ENCODE measurements at places on chromosomes 2 and 18.

DNA sequence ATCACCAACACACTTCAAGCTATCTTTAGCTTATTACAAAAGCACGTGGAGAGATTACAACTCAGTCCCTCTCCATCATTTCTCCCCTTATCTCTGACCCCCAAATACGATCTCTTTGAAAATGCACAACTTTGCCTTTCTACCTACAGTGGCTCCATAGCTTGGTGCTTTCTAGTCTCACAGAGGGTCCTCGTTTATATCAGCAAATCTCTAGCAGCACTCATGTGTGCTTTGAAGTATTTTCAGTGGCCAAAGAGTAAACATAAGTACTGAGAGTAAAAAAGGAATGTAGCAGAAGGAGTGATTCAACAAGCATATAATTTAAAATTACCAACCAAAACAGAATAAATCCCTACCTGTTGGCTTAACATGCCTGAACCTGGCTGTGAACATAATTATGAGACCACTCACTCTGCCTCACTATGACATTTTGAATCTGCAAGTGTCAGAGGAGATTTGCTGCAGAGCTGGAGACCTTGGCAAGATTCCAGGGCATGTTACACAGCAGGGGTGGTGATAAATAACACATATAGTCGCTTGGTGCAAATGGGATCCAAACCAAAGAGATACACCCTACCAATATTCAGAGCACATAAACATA lies 54.6 kb downstream of the LAMA3 start:
- no peak for DNase-seq

DNA sequence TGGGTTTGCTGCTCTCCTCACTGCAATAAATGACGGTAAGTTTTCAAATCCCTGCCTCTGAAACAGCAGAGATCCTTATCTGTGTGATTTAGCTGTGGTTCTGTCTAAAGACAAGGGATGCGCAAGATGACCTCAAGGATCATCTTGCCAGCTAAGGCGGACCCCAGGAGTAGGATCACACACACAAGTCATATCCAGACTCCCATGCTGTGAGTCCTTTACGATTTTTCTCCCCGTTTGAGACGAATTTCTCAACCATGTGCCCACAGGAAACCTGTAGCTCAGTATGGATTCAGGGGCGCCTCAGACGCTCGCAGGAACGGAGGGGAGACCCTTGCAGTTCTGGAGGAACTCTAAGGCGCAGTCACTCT lies 11.1 kb upstream of the DCTN1 start:
- no peak for DNase-seq

GRCh38 chr2:45736757-45737704 lies 85.6 kb downstream of the PRKCE start:
- DNase-seq = no peak

DNA sequence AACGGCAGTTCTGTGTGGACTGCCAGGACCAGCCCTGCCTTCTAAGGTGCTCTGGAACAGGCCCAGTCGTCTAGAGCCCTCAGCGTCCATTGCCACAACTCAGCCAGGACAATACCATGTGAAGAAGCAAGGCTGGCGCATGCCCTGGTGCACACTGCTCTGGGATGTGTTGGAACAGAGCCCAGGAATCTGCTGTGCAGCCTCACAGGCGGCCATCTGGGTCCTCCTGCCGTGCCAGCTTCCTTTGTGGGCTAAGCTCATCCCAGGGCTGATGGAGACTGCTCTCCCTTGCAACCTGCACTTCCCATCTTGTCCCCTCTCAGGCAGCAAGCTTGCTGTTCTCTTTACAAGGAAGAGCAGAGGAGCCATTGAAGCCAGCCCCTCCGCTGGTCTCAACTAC lies 246.4 kb upstream of the PXDN start:
- DNase-seq = no peak

DNA sequence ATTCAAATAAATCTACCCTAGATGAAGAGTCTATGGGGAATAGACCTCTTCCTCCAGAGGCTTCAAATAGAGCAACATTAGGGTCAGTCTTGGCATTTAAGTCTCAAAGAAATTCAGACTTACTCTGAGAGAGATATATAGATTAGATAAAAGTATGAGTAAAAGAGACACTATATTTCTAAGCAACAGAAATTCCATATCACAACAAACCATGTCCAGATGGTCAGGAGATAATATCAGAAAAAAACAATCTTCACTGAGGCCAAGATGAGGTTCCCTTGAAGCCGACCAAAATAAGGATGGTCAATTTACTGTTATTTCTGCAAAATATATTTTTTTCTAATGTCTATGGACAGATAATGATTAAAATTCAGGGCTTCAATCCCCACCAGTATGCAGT lies 89.1 kb upstream of the NOSTRIN start:
- DNase-seq = no peak

- DNase-seq = no peak
Observed at GRCh38 chr18:48729404-48729803, 190.6 kb downstream of the CTIF start.

GRCh38 chr2:36613801-36614200 lies 15.8 kb upstream of the FEZ2 start:
- DNase-seq = no peak

DNA sequence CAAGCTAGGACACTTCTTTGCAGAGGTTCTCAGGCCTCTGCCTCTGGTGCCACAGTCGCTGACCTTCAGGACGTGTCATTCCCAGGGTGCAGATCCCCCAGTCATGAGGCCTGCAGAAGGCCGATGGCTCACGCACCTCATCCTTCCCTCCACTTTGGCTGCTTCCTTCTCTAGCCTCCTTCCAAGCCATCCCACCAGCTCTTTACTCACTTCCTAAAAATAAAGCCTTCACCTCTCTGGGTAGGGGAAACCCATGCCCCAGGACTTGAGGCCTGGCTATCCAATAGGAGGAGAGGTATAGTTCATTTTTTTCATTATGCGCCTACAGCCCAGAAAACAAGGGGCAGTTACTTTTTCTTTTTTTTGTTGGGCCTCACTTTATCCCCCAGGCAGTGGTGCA lies 91.4 kb downstream of the B3GNT2 start:
- no peak for DNase-seq

DNA sequence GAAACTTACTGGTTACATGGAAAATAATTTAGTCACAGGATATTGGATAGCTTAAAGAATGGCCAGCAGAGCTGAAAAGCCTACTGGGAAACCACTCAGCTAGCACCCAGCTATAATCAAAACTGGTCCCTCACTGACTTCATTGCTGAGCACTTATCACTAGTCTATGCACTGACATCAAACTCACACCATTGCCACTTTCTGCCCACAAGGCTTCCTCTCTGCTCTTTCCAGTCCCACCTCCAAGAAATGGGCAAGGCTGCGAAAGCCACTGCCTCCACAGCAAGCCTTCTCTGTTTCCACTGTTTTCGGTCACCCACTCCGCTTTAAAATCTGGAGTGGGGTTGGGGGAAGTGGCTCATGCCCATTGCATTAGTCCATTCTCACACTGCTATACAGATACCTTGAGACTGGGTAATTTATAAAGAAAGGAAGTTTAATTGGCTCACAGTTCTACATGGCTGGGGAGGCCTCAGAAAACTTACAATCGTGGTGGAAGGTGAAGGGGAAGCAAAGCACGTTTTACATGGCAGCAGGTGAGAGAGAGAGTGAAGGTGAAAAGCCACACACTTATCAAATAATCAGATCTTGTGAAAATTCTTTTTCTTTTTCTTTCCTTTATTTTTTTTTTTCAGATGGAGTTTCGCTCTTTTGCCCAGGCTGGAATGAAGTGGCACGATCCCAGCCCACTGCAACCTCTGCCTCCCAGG lies 77.0 kb upstream of the CERS6 start:
- DNase-seq = peak; percentile 42

DNA sequence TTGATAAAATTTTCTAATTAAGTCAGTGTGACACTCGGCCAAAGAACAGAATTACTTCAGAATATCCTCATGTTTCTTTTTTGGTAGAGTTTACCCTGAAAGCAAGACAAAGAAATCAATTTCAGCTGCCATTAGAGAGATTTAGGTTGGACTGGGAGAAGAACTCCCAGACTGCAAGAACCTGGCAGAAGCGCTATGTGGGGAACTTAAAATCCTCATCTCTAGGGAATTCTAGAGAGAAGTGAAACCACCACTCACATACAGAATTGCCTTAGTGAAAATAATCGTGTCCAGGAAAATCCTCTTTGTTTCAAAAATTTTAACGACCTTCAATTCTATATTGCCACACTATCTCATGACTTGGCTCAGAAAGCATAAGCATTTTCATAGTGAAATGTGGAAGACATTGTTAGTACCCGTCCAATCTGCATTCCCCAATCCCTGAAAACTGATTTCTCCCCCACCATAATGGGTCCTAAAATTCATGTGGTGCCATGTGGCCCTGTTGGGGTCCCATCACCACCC lies 297.3 kb upstream of the MEIS1 start:
- DNase-seq = no peak

DNA sequence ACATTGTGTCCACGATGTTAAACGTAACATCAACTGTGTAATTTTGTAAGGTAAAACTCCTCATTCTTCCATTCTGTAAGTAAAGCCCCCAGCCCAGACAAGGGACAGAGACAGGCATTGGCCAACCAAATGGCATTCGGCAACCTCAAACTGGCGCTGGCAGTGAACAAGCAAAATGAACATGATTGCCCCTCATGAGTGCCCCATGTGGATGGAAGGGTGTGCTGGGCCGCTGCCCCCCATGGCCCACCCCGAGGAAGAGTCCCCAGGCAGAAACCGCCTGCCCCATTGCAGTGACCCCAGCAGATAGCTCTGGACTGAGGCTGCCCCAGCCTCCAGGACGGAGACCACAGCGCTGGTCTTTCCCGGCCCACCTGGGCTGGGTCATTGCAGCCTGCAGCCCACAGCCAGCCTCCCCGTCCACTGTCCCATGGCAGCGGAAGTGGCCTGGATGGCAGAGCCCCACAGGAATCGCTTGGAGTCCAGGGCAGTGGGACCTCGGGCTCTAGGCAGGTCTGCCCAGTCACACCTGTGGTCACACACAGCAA lies 220.2 kb downstream of the HDAC4 start:
- no peak for DNase-seq

DNA sequence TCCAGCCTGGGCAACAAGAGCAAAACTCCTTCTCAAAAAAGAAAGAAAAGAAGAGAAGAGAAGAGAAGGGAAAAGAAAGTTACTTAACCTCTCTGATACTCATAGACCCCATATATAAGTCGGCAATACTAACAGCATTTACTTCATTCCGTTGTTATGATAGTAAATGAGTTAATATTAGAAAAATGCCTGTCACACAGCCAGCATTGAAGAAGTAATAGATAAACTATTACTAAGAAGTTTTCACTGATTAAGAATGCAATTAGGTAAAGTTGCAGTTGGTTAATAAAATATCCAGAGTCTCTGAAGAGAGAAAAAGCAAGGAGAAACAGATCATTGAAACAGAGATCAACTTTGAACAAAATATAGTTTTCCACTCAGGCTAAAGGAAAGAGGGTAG lies 161.3 kb upstream of the UBE2E3 start:
- no peak for DNase-seq

GRCh38 chr2:85998071-85998991 lies 107.4 kb downstream of the POLR1A start:
- peak; percentile 3 for DNase-seq

DNA sequence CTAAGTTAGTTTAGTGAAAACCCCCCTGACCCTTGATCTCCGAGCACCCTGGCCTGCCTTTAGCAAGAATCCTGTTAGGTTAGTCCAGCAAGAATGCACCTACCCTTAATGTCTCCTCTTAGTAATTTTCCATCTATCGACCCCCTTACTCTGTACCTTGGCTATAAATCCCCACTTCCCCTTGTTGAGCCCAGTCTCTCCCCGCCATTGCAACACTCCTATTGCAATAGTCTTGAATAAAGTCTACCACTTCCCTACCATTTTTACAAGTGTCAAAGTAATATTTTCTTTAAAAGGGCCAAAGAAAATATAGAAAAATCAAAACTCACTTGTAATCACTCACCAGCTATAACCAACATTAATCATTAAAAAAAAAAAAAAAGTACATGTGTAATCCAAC lies 4.2 kb upstream of the ZBTB7C start:
- DNase-seq = no peak

- DNase-seq = no peak
Observed at GRCh38 chr2:174024524-174025270, 59.5 kb upstream of the SP3 start.

- no peak for DNase-seq
Observed at GRCh38 chr2:31568585-31569201, 12.0 kb downstream of the SRD5A2 start.
